Activated T-cell treated with anti-CD3 and anti-CD28 coated beads for 24 hours (primary cell): ENCODE measurements at places on chromosomes 3 and 15.
A peak's percentile ranks its signal among the peaks of the same experiment; 100 is the strongest.

GRCh38 chr3:52533623-52534280, at the start of gene NT5DC2:
NT5DC2 (minus strand) TSS chr3:52533857; CDS start chr3:52533737, 120 bp downstream.
- peak; percentile 60 for DNase-seq

DNA sequence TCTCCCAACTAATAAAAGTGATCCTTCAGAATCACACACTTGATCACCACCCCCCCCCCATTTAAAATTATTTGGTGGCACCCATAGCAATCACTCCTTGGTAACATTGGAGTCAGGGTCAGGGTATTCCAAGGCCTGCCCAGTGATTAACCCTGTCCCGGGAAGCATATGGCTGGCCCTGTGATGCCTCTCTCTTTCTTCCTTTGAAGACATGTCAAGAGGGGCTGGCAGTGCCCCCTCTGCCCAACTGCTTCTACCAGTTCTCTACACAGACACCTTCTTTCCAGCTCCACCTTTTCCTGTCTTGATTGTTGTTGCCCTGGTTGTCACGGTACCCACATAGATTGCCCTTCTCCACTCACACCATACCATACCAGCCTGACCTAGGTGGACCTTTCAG, 30.9 kb upstream of the MANF start:
- DNase-seq, result no peak

- DNase-seq, result no peak
Observed at GRCh38 chr3:185824051-185825005, 514 bp downstream of the IGF2BP2 start.

GRCh38 chr3:120816728-120817127, 74.2 kb downstream of the GTF2E1 start:
- no peak for DNase-seq

GRCh38 chr3:168506589-168506988, 410.9 kb upstream of the GOLIM4 start:
- DNase-seq, result no peak

DNA sequence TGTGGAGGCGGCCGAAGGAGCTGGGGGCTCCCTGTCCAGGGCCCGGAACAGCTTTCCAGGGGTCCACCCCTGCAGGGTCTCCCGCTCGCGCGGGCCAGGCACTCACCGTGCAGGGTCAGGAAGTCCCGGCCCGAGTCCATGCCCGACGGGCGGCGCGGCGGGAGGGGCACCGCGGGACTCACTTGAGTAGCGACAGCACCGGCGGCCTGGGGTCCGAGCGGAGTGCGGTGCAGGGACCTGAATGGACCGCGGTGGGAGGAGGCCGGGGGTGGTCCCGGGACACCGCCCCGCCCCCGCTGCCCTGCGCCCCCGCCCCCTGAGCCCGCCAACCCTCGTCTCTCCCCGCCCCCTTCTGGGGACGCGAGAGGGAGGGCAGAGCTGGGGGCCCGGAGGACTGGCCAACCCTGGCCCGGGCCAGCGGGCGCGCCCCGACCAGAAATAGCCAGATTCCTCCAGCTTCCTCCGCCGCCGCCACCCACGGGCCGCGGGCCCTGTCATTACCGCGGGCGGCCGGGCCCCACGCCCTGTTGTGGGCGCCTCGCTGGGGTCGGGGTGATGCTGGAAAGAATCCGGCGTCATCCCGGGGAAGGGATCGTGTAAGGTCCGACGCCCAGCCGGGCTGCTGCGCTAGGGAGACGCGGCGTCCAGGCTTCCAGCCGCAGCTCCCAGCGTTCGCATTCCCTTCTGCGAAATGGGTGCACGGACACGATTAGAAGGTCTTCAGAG, at the start of gene PLCD1:
PLCD1 (minus strand) TSS at position 243 of the 726 bp plus-strand sequence; CDS start at position 140, 103 bp downstream.
- DNase-seq, result no peak

DNA sequence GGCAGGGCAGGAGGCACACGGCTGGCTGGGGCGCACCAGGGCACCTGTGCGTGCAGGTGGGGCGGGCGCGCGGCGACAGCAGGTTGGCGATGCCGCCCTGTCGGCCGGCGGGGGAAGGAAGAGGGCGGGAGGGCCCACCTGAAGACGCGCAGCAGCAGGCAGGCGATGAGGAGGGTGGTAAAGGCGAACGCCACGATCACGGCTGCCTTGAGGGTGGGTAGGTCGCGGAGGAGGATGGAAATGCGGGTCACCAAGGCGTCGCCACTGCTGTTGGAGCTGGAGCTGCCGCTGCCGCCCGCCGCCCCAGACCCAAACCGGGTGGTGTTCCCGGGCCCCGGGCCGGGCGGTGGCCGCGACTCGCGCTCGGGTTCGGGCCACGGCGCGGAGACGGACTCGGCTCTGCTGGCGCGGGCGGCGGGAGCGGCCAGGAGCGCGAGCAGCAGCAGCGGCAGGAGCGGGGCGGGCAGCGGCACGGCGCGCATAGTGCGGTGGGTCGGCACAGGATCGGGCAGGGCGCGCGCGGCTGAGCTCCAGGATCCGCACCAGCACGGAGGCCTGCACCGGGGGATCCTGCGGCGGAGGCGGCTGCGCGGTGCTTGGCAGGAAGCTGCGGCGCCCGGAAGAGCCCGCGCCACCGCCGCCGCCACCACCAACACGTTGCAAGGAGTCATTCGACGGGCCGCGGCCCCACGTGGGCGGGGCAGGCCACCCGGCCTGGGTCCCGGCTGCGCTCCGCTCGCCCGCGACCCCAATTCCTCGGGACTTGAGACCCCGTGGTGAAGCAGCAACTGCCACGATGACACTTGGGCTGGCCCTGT, at the start of gene FAM174B:
FAM174B (minus strand) TSS at position 598 of the 818 bp plus-strand sequence.
- DNase-seq, result peak; percentile 13

DNA sequence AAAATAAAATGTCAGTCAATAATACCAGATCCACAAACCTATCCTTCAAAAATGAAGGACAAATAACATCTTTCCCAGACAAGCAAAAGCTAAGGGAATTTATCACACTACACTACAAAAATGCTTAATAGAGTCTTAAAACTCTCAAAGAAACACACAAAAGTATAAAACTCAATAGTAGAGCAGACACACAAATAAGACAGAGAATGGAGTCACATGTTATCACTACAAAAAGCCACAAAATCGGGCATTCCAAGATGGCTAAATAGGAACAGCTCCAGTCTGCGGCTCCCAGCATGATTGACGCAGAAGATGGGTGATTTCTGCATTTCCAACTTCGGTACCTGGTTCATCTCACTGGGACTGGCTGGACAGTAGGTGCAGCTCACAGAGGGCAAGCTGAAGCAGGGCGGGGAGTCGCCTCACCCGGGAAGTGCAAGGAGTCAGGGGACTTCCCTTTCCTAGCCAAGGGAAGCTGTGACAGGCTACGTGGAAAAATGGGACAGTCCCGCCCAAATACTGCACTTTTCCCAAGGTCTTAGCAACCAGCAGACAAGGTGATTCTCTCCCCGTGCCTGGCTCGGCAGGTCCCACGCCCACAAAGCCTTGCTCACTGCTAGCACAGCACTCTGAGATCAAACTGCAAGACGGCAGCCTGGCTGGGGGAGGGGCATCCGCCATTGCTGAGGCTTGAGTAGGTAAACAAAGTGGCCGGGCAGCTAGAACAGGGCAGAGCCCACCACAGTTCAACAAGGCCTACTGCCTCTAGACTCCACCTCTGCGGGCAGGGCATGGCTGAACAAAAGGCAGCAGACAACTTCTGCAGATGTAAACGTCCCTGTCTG, 46.3 kb downstream of the SENP7 start:
- no peak for DNase-seq

- DNase-seq, result no peak
Observed at GRCh38 chr3:128706086-128706615, 19.8 kb upstream of the RAB7A start.

DNA sequence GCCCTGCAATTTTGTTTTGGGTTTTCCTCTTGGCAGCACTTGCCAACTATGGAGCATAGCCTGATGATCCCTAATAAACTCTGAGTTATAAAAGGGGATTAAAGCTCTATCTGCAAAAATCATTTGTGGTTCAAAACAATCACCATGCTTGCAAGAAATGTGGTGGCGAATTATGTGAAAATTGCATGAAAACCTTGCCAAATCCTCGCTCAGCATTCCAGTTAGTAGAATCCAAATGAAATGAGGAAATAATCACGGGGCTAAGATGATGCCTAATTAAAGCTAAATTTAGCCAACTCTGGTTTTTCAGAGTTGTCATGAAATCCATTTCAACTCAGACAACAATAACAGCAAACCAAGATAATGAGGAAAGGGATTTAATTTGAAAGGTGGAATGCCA, 73.0 kb upstream of the PROK2 start:
- no peak for DNase-seq

DNA sequence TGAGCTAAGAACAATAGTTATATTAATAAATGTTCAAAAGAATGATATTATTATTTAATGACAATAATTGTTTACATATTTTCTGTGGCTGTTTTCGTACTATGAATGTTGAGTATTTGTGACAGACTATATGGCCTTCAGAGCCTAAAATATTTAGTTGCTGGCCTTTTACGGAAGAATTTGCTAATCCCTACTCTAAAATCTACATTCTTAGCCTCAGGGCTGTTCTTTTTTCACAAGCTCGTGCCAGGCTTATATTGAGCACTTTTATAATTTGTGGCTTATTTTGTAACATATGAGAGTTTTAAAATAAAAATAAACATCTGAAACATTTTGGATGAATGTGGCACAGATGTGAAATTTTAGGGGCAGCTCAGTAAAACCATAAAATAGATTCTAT, 79.9 kb downstream of the KCNH8 start:
- no peak for DNase-seq

- DNase-seq, result no peak
Observed at GRCh38 chr3:128081226-128081625, 29.0 kb downstream of the SEC61A1 start.

DNA sequence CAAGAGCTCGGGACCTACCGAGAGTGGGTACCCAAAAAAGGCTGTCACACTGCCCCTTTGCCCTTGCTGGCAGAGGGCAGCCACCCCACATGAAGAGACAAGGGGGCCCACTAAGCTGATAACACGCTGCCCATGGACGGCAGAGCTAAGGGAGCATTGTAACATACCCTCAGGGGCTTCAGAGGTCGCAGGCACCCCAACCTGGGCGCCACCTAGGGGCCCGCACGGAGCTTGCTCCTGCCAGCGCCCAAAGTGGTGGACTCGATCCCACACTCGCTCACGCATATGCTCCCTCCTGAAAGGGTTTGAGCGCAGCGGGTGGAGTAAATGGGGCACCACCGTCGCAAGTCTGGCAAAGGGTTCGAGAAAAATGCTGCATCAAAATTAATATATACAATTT, 975.4 kb downstream of the ZPLD1 start:
- DNase-seq, result no peak
